ENCODE measurements at places on chromosomes 1 and 21.

DNA sequence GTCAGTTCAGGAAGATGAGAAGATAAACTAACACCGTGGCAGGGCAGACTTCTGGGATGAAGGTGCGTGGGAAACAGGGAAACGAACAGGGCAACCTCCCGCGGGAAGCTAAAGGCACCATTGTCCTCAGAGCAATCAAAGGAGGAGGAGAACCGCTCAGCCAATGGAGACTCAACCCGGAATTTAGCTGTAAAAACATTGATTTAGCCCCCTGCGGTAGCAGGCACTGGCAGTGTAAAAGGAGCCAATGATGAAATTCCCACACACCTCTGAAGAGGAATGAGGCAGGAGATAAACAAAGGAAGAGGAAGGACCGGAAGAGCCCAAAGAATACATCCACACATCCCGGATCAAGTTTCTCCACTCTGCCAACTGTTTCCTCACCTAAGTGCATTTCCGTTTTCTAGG, 19.5 kb downstream of the HLCS start:
- no peak for DNase-seq

DNA sequence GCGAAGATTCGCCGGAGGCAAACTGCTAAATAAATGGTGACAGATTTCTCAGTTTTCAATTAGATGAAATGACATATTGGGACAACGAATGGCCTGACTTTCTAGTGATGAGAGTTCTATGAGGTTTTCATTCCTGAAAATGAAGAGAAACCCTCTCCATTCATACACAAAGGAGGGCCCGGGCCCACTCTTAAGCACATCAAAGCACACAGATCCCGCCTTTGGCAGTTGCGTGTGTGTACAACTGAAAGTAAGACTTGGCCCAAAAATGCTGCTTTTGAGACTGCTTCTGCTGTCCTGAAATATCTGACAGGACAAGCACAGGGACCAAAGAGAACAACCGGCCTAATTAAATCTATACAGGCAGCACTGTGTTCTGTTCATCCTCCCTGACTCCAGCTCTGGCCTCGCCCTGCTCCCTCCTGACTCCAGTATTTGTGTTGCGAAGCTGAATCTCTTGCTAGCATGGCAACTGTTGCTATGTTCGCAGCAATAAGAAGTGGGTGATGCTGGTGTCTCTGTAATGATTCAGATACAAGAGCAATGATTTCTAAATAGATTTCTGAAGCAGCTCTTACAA, 7.4 kb downstream of the LRRC53 start:
- no peak for DNase-seq

- no peak for DNase-seq
These were observed 148.9 kb upstream of the VANGL1 start for GRCh38 chr1:115492880-115493279.

DNA sequence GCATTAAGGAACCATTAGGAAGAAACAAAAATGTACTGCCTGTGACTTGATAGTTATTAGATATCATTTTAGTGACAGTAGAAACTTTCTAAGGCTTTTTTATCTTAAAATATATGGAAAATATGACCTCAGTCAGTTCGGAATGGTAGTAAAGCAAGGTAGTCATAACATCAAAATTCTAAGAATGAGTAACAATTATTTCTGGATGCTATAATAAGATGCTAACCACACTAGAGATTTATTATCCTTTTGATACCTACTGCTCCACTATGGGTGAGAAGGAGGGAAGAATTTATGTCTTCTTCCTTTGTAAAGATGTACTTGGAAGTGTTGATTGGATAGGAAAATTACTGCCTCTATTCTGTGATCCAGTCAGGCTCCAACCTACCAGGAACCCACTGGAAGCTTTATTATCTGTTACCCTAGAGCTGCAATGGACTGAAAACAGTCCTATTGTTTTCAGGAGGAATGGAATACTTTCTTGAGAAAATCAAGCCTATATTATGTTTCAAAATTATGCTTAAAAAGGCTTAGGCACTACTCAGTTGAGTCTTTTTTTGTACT, 8.8 kb downstream of the FMN2 start:
- no peak for DNase-seq

DNA sequence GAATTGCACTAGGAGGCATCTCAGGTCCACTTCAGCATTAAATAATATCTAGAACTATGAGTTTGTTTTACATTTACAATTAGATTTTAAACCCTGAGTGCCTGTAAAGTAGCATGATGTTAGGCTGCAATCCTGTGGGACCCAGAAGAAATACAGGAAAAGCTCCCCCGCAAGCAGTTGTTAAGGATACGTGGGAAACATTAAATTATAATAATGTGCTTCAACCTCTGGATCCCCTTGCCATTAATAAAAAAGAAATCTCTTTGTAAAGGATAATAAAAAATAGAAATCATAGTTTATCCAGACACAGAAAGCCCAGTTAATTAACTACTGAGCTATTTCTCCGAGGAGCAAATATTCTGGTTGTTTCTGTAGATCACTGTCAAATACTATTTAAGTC, 106.0 kb downstream of the PCNX2 start:
- DNase-seq = no peak

DNA sequence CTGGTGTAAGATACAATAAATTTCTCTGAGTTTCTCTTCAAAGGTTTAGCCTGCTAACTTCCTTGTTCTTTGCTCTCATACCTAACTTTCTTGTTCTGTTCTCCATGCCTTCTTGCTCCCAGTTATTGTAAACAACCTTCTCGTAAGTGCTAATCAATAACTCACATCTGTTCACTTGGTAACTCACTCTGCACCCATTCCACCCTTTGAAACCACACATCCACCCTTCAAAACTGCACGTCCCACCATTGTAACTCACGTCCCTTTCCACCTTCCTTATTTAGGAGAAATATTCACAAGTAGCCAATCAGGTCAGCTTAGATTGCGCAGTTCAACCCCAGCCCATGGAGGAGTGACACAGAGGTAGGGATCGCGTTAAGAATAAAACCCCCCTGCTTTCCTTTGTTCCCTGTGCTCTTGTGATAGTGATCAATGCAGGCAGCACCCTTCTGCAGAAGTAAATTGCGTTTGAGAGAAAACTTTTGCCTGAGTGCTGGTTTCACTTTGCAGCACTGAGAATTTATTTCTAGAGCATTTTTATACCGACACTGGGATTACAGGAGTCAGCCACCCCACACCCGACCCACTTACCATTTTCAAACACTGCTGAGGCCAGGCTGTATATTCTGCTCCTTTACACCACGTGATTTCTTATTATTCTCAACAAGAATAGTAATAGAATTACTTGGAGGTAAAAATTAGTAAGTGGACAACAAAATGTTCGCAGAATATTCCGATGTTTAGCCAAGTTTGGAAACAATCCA, 789.2 kb upstream of the RGS18 start:
- no peak for DNase-seq

DNA sequence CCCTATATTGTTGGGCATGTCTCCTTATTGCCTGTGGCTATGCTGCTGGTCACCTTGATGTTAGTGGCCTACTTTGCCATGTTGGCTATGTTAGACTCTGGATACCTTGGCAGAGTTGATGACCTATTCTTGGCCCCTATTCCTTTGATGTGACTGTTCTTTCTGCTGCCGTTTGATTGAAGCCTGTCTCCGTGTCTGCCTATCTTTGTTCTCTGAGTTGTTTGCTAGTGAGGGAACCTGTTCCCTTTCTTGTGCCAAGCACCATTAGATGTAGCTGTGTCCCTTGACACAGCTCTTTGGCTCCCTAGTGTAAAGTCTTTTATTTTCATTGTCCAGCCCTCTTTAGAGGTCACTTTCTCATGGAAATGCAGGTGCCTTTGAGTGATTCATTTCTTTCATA, 28.7 kb upstream of the PAPPA2 start:
- no peak for DNase-seq

DNA sequence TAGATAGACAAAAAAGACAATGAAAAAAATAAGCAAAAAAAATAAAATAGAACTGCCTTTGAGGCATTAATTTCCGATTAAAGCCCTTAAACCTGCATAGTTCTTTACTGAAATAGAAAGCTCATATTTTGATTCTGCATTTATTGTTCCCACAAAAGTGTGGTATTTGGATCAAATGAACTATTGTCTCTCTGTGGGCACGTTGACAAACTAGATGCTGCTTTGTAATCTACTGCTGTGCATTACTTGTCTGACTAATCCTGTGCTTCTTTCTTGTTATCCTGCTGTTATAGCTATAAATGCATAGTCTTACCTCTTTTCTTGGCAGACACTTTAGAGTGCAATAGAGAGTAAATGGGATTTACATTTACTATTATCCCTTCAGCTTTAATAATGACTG, 31.4 kb upstream of the SLC35D1 start:
- DNase-seq = no peak

DNA sequence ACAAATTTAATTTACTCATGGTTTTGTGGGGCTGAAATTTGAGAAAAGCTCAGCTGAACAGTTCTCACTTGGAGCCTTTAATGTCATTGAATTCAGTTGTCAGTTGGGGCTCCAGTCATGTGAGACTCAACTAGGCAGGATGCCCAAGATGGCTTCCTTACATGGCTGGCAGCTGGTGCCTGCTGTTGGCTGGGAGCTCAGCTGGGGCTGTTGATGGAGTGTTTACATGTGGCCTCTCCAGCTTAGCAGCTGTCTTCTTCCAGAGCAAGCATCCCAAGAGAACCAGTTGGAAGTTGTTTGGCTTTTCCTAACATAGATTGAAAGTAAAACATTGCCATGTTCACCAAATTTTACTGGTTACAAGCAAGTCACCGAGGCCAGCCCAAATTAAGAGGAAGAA, 81.8 kb upstream of the KCNA3 start:
- no peak for DNase-seq

DNA sequence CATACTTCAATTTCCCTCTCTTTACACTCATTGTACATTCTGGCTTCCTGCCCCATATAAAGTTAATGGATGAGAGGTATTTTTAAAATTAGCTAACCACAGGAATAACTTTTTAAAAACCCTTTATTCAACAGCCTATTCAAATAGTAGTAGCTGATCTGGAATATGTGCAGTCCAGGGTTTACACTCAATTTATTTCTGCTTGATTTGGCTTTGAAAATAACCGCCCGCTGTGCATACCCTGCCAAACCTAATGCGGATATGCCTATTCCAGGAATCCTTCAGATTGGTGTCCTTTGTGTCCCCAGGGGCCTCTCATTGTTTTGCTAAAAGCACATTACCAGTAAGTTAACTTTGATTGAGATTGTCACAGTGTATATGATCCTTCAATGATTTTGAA, 1686.2 kb downstream of the PLA2G4A start:
- DNase-seq = no peak

GRCh38 chr1:27912429-27912828, 22.4 kb upstream of the SMPDL3B start:
- no peak for DNase-seq

DNA sequence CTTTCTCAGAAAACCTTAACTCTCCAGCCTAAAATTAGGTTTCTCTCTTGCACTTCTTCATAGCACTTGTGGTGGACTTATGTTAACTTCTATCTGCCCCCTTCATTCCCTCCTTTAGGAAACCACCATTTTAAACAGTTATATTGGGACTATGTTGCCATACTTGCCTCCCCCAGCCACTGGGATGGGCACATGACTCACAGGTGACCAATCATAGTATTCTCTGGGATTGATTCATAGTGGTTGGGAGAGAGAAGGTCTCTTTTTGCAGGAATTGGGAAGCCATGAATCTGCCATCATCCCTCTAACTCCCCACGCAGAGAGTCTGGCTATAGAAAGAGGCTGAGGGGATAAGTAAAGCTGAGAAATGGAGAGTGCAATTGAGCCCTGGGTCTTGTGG, 50.4 kb upstream of the NRDC start:
- DNase-seq = no peak

- DNase-seq = no peak
These were observed 139.7 kb upstream of the C1orf87 start for GRCh38 chr1:60213253-60213652.

All from Kasumi-1 (cell line).